ENCODE measurements at places on chromosomes 7 and 10. TPM values are rescaled to one million over a fixed set of nuclear protein-coding genes. Genes with fewer than 3 reads are reported as not detected.

Gene INMT
- 83.8 TPM for total RNA-seq

- no peak for DNase-seq
Measured at GRCh38 chr7:37342176-37342687, 106.4 kb downstream of the ELMO1 start.

- DNase-seq = no peak
Measured at GRCh38 chr7:112159351-112159750, 46.8 kb downstream of the DOCK4 start.

- no peak for DNase-seq
Measured at GRCh38 chr7:105782391-105783042, 93.9 kb downstream of the ATXN7L1 start.

DNA sequence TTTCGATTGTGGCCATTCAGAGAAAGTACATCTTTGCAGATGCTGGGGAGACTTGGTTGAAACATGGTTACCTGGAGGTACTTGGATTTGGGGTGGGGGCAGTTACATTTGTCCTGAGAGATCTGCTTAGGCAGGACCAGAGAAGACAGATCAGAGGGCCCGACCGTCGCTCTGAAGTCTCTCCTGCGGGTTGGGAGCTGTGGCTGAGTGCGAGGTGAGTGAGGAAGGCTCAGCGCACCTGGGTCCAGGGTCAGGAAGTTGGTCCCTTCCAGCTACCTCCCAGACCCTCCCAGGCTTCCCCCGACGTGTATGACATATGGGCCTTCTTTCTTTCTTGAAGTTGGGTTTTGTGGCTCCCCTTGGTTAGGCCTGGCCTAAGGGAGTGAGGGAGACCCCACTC is 56.3 kb downstream of the LHPP start:
- DNase-seq = peak; percentile 67
